ENCODE measurements at places on chromosomes 5 and 9.

DNA sequence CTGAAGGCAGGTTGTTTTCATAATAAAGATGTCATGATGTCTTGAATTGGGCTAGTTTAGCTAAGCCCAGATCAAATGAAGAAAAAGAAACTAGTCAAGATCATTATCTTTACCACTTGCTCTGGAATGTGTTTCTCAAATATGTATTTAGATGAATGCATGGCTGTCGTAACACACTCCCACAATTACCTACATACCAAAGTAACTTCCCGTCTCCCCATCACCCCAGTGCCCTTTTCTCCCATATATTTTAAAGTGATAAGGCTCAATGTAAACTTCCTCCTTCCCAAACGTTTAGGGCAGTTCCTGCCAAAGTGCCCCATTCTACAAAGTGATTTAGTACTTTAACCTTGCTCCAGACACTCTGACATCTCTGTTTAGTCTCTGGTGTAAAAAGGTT lies 61.4 kb downstream of the SLC1A3 start:
- DNase-seq: no peak

GRCh38 chr9:2220036-2220435 lies 204.9 kb downstream of the SMARCA2 start:
- no peak for DNase-seq

- DNase-seq: no peak
Observed at GRCh38 chr5:151717416-151717815, 30.7 kb upstream of the SPARC start.

DNA sequence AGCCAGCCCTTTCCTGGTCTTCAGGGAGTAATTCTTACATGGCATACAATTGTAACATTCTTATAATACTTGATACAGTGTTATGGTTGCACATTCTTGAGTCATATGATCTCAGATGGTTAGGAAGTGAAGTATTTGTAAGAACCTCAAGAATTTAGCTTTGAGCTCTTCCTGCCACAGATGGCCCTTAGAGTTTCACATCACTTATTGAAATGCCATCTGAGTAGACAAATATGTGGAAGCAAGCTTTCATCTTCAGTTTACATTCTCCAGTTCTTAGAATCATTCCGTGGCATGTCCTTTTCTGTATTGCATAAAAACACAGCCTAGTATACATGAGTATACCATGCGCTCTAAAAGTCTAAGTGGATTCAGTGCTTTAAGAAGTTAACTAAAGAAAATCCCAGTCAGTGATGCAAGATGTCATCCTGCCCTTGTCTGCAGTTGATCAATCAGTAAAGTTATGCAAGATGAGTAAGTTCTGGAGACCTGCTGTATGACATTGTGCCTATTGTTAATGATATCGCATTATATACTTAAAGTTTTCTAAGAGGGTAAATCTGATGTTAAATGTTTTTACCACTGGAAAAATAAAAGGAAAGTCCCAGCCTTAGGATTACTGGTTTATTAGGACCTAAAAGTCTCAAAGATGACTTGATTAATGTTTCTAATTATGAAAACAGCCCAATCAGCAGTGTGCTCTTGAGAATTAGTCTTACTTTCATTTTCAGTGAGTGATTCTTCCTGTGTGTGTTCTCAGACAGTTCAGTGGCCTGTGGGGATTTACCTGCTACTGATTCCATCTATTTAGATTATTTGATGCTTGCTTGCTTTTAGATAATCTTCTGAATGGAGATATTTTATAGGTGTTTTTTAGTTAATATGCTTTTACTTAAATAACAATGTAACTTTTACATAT lies 29.4 kb downstream of the RHOBTB3 start:
- no peak for DNase-seq

- no peak for DNase-seq
Observed at GRCh38 chr9:109319626-109320241, 1.1 kb downstream of the EPB41L4B start.

DNA sequence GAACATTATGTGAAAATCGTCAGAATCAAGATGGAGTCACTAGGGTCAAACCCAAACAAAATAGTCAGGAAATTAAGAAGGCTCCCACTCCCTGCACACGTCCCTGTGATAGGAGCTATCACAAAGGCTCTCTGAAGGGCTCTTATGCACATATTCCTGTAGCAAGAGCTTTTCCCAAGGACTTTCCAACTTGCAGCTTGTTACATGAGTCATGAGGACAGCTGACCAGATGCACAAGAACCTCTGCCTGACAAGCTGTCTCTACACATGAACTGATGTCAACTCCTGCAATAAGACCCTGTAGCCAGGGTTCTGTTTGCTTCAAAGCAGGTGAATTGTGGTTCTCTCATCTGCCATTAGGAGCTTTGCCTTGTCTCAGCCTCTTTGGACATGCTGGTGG lies 122.4 kb downstream of the OLFM1 start:
- DNase-seq: no peak

GRCh38 chr5:56314529-56314928 lies 81.4 kb upstream of the ANKRD55 start:
- DNase-seq: no peak

DNA sequence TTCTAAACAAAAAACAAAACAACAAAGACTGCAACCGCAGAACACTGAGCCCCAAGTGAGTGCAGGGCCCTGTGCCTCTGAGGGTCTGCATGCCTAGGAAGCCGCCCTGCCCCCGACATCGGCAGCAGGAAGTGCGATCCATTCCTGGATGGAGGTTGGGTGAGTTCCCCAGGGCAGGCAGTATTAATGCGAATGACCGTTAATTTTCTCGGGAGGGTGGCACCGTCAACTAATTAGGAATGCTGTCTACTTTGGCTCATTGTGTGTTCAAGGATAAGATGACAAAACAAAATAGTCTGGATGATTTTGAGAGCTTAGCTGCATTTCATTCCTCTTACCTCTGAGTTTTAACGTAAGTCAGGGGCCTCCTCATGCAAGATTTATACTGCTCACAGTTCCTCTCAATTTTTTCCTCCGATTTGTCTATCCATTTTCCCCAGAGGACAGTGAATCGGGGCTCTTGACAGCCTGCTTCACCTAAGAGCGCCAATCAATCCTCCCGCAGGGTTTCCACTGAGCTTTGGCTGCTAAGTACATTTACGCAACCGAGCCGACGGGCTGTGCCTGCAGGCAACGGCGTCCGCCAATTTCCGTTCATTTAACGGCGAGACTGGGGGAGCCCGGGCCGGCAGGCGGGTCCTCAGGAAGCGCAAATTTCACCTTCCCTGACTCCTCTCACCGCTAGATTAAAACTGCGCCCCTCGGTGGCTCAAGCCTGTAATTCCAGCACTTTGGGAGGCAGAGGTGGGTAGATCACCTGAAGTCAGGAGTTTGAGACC lies 2.9 kb upstream of the NXNL2 start:
- DNase-seq: no peak

GRCh38 chr9:20728493-20729220 lies 44.6 kb downstream of the FOCAD start:
- DNase-seq: no peak

DNA sequence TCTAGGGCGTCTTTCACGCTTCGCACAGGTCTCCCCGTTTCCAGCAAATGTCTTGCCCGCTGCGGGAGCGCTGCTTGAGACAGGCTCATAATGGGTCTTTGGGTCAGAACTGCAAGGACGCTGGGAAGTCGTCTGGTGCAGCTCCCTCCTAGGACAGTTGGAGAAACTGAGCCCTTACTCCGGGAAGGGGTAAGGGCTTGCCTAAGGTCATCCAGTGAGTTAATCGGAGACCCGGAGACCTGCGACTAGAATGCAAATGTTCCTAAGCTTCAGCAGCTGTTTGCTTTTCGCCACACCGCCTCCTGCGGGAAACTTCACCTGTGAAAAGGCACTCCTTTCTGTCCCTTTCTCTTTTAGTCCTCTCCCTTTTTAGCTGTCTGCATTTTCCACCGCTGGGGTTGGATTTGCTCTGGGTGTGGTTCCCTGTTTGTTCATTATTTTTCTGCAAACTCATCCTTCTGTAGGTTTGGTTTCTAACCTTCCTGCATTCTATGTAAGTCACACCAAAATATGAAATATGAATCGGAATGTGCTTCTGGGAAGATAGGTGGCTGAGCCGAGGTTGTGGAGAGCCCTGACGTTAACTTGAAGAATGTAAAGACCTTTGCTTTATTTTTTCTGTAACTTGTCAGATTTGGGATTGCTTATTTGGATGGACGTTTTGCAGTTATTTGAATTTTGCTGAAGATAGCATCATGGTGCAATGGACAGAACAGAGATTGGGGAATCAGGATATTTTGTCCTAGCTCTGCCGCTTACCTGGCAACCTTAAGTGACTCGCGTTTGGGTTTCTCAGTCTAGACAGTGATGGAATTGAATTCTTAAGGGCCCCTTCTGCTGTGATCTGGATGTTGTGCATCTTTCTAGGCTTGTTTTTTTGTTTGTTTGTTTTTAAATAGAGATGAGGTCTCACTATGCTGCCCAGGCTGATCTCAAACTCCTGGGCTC lies 909 bp downstream of the SLC36A1 start:
- DNase-seq: no peak

- no peak for DNase-seq
Observed at GRCh38 chr9:117957267-117957666, 253.1 kb downstream of the TLR4 start.

DNA sequence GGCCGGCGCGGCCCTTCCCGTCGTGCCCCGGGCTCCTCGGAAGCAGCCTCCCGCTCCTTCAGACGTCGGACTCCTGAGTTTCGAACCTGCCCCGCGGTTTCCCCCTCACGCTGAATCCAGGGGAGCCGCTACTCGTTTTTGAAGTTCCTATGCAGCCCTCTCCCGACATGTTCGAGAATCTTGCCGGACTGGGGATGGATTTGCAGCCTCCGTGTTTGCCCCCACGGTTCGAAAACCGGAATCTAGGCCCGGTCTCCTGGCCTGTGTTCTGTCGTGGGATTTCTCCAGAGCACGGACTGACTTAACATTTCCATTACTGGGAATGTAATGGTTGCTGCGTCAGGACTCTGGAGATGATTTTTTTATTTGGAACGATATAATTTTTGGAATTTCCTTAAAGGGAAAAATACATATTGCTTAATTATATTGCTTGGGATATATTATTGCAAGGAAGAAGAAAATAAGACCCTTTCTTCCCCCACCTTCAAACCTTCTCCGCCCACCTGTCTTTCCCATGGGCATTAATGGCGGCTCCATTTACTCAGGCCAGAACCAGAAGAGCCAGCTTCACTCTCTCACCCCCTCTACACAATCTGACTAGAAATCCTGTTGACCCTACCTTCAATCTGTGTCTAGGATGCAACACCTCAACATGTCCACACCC lies 8.5 kb upstream of the MGAT1 start:
- no peak for DNase-seq

Measured in gastrocnemius medialis (tissue), 4 donors.